ENCODE measurements at places on chromosomes 1 and 21.

GRCh38 chr1:58573705-58574591 is 3.1 kb downstream of the TACSTD2 start:
- DNase-seq, result no peak

DNA sequence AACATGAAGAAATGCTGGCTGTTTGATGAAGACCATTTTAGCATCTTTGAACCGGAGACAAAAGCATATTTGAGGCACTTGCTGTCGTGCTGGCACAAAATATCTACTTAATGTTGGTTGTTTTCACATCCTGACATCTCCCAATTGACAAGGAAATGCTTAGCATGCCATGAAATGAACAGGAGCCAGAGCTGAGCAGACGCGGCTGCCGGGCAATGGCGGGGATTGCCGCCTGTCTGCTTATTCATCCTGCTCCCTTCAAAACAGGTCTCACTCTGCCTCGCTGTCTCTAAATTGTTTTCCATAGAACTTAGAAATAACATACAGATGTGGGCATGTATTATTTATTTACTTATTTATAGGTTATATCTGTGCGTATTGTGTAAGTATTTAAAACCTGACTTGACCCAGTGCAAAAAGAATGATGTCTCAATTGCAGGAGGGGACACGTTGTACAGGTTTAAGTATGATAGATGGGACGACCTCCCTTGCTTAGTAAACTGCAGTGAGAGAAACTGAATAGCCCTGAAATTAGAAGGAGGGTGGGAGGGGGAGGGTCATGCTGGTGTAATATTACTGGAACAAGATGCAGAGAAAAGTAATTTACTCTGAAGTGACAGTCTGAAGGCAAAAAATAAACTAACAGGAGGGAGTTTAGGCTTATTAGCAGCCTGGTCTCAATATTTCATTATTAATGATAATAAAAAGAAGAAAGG is 590.4 kb upstream of the PLXNA2 start:
- no peak for DNase-seq

DNA sequence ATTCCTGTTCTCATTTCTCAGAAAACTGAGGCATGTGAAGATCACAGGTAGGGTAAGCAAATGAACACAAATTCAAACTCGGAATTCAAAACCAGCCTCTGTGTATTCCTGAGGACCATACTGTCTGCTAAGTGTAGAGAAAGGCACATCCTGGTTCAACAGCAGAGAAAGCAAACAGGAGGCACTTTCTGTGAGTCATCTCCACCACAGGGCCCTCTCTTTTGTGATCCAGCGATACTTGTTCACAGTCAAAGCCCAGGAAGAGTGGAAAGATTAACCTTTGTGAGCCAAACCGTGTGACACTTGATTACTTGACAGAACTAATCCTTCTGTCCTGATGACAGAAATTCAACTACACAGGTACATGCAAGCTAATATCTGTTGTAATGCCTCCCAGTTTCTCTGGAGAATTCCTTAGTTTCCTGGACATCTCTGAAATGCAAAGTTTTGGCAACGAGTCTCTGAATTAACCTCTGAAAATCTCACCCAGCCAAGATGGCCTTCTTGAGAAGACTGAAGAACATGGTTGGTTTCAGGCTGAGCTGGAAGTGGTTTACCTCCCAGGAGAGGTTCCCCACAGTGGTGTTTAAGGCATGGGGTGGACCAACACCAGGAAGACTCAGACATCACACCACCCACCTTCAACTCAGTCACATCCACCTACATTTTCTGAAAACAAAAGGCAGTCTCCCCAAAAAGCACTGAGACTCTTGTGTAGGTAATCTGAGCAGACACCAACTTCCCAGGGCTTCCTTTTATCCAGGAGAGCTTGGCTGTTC is 98.2 kb upstream of the ERG start:
- DNase-seq, result no peak

- DNase-seq, result no peak
These were observed 39.7 kb downstream of the LRRC8C start for GRCh38 chr1:89672489-89673183.

DNA sequence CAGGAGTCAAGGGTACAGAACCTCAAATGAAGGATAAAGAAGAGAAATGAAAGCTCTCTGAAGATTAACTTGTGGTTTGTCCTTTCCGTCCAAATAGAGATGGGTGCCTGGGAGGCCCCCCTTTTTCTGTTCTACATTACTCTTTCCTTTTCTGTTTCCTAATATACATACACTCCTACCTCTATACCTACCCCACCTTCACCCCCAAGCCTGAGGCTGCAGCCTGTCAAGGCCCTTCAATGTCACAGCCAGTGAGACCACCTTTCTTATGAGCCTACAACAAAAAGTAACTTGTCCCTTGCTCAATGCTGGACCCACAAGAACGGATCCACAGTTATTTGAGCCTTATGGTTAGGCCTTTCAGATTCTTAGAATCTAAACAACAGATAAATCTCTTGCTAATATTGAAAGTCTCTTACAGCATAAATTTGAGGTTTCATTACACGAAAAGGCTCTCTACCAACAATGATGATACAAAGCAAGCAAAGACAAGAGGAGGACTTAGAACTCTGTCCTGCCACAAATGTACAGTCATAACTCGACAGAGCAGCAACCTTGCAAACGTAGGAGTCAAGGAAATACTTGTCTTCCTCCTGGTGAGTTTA is 4.1 kb upstream of the TRAF3IP3 start:
- no peak for DNase-seq

DNA sequence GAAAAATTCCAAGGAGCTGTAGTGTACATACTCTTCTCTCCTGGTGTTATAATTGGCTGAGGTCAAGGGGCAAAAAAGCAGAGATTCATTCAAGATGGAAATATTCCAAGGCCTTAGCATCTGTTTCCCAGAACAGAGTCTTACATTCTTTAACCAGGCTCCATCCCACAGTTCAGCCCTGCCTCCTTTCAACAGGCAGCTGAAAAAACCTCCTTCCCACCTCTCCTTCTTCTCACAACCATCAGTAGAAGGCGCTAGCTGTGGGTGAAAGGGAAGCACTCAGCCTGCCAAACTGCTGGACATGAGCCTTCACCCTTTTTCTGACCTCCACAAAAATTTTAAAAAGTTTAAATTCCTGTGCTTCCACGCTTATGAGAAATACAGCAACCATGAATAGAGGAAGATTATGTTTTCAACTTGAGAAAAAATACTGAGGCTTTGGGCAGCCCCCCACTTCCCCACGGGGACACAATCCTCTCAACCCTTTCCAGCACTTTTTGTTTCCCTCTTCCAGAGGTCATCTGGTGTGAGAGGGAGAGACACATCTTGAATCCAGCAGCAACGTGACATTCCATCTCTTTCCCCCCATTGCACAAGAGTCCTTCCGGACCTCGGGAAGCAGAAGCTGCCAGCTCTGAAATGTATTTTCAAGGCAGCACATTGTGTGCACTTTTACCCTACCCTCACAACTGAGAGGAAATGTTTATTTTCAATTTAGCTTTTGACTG is 43.2 kb upstream of the FMO2 start:
- no peak for DNase-seq

DNA sequence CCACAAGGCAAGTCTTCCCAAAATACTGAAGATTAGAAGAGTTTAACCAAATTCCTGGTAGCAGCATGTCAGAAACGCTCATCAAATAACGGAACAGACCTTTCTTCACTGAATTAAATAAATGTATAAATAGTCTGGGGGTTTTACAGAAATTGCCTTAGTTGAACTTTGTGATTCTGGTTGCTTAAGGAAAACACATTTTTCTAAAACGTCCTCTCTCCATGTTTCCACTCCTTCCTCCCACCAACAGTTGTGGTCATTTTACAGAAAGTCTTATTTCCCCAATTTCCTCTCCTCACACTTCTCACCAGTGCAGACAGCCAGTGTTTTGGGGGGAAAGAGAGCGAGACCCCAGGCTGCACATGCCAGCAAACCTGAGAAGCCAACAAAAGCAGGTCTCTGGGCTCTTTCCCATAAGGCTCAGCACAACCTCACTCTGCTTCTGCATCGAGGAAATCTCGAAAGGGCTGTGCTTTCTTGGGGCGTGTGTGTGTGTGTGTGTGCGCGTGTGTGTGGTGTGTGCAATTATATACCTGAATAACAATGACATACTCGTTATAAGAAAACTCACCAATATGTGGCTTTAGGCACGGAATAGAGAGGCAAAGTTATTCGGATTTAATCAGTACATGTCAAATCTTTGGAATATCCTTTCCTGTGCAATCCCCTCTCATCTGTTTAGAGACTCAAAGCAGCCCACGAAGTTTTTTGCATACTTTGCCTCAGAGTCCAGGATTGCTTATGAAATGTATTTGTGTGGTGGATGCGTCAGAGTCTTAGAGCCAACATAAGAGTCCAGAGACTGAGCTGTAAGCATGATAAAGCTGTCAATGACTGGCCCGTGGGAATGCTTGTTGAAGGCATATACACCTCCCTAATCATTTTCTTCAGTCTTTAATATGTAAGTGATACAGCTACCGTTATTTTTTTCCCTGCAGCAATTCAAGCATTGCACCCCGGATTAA is 2.0 kb downstream of the KCNJ15 start:
- DNase-seq, result no peak

- no peak for DNase-seq
These were observed 37.1 kb upstream of the RAP1GAP start for GRCh38 chr1:21706151-21706835.

DNA sequence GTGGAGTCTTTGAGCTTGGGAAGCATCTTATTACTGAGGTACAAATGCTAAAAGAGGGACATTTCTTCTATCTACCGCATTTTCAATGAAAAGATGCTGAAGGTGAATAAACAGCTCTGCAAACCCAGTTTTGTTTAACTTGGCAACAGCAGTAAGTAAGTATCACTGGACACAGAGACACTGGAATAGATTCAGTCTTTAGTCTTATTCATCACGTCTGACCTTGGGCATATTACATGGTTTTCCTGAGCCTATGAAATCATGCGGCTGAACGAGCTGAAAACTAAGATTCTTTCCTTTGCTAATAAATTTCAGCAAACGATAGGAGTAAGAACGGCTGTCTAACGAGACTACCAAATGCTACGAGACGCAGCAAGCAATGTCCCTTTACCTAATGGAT is 207.4 kb downstream of the GABPA start:
- no peak for DNase-seq

GRCh38 chr1:211420389-211420788 is 71.6 kb downstream of the RD3 start:
- DNase-seq, result no peak

DNA sequence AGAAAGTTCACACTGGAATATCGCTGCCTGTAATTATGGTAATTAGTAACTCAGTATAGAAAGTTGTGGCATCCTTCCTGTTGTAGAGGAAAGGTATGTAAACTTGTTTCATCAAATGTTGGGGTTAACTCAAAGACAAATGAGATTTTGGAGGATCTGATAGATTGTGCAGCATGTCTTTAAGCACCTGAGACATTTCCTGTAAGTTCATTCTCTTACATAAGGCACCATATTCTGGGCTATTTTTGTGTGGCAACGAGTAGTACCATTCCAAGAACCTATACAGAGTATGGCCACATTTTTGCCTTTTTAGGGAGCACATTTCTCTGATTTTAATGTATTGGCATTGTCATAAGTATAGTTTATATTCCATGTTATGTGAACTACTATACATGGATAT is 88.8 kb downstream of the CDC14A start:
- DNase-seq, result no peak

DNA sequence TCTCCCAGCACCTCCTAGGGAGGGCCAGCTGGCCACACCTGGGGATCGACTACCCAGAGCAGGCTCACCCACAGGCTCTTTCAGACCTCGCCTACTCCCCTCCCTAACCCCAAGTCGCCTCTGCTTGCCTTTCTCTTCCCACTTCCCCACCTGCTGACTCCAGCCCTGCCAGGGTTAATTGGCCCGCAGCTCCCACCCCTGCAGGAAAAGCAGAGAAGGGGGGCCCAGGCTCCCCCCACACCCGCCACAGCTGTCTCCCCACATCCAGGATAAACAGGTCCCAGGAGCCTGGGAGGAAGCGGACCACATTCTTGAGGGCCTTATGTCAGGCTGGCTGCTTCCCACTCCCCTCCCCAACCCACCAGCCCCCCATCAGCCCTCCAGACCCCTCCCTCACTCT is 45.0 kb downstream of the TAS1R2 start:
- DNase-seq, result no peak

GRCh38 chr21:44986471-44987291 is 46.9 kb downstream of the SLX9 start:
- DNase-seq, result no peak

- no peak for DNase-seq
These were observed 22.6 kb downstream of the CDC73 start for GRCh38 chr1:193144361-193144938.

- no peak for DNase-seq
These were observed 53.4 kb downstream of the ATP1A1 start for GRCh38 chr1:116426401-116426800.

DNA sequence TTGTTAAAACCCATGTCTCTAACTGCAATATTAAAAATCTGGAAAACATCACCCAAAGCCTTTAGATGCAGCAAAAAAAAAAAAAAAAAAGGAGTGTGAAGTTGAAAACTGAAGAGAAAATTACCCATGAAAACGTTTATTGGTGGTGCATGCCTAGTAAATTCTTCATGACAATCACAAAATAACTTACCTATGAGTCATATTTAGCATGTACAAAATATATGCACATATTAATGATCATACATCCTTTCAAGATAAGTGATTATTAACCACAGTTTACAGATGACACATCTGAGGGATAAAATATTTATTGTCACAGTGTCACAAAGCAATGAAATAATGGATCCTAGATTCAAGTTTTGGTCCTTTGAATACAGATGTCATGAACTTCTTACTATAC is 505.2 kb upstream of the NR5A2 start:
- no peak for DNase-seq

DNA sequence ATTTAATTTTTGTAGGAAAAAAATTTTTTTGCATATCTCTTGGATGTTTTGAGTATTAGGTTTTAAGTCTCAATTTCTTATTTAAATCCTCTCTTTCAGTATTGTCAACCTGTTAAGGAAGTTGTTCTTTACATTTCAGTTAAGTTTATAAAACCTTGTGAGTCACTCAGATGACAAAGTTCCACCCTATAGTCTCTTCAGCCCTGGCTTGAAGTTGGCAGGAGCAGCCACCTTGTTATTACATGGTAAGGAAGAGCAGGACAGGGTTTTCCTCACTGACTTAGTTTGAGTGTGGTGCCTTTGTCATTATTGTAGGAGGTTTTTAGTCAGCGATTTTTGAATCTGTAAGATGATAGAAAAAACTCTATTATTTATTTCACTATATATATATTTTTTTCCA is 2143.9 kb downstream of the MRPL39 start:
- no peak for DNase-seq

DNA sequence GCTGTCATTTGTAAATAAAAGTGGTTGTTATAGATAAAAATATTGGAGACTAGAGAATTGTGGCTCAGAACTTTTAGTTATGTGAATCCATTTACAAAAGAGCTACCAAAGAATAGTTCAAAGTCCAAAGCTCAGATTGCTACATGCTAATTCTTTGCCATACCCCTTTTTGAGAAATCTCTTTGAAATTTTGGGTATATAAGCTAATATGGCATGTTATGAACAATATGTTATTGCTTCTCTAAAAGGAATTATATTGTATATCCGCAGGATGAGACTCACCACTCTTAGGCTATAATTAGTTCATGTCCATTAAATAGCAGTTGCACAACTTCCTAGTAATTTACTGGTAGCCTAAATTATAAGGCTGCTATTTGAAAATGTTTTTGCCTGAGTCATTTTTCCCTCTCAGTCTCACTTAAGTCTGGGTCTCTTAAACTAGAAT is 178.0 kb downstream of the ZNF281 start:
- DNase-seq, result no peak

GRCh38 chr1:223840254-223840653 is 5.5 kb downstream of the TP53BP2 start:
- no peak for DNase-seq

Measured in stimulated activated CD4-positive, alpha-beta T cell treated with anti-CD3 and anti-CD28 coated beads, Interleukin-12 subunit alpha, Interleukin-12 subunit beta, amount 100 ng/mL, for 24 hours (primary cell).